ENCODE measurements at places on chromosomes 4 and X. TPM values are rescaled to one million over a fixed set of nuclear protein-coding genes. Genes with fewer than 3 reads are reported as not detected.

DNA sequence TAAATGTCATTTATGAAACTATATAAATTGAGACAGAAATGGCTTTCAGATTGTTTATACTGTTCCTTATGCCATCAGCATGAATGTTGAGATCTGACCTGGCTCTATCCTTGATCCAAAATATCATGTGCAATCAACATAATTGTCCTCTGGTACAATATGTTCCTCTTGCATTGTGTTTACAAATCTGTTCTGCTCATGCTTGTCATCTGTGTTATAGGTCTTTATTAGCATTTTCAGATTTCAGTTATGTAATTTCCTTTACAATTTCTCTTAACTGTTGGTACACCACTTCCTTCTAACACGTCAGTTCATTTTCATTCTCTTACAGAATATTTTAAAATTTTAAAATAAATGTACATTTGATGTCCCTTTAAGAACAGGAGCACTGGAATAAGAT lies 1.6 kb downstream of the HPGD start:
- no peak for DNase-seq

Gene CSN1S1
- total RNA-seq: not detected

DNA sequence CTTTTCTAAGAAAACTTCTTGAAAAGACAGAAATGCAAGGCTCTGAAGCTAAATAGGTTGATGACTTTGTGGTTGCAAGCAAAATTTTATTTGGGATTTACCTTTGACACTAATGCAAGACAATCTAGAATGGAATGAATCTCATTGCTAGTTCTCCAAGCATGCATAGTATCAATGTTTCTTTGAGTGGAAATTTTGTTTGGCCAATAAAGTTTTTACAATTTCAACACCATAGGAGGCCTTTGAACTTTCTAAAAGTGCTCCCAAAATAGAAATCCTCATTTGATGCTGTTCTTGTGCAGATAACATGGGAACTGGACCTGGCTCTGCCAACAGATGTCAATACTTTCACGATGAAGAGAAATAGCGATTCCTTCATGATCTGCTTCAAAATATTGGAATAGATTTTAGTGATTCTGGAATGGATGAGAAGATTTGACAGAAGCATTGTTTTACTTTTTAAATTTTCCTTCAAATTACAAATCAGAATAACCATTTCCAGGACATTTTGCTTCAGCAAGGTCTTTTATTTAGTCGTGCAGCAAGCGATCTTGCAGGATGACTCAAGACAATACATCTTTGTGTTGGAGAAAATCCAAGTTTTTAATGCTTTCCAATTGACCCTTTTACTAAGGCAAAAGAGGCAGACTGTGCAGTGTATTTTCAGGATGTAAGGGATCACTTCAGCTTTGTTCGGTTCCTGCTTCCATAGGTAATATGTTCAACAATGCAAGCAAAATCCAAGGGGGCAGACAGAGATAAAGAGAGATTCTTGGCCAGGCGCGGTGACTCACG lies 51.7 kb upstream of the OTUD4 start:
- DNase-seq: no peak

DNA sequence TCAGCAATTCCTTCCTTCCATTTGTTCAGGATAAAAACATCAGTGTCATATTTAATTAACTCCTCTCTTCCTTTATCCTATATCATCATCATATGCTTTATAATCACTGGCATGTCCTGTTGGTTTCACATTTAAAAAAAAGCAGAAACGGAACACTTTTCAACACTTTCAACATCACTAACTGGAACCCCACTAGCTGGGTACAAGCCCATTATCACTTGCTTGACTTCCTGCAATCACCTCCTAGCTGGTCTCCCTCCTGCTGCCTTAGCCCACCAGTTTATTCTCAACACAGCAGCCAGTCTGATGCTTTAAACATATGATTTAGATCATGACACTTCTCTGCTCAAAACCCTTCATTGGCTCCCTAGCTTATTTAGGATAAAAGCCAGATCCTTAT lies 116.4 kb upstream of the LSM6 start:
- DNase-seq: no peak

Gene GSTCD
- 6.4 TPM for total RNA-seq

DNA sequence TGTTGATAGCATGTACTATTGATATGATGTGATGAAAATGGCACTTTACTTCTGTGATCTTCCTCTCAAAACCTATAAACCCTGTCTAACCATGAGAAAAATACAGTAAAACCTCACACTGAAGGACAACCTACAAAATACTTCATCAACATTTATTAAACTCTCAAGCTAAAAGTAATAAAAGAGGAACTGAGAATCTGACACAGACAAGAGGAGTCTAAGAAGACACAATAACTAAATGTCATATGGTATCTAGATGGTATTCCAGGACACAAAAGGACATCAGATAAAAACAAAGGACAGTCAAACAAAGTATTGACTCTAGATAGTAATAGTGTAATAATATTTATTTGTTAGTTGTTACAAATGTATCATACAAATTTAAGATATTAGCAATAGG lies 655.3 kb downstream of the SH3BGRL start:
- DNase-seq: no peak

DNA sequence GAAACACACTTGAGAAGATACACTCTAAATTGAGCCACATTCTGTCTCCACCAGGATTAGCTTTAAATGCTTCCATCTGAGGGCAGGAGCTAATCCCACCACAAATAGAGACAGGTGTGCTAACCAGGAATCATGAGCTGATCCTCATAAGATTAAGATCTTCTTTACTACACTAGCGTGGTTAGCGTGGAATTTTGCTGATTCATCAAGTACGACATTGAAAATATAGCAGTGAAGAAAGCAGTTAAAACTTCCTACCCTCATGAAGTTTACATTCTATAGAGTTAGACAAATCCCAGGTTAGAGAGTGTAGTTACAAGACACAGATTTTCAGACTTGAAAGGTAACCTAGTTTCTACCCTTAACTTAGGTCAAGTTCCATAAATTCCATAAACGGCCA lies 5.3 kb upstream of the APELA start:
- no peak for DNase-seq

Gene OTC
- 5.8 TPM for total RNA-seq

DNA sequence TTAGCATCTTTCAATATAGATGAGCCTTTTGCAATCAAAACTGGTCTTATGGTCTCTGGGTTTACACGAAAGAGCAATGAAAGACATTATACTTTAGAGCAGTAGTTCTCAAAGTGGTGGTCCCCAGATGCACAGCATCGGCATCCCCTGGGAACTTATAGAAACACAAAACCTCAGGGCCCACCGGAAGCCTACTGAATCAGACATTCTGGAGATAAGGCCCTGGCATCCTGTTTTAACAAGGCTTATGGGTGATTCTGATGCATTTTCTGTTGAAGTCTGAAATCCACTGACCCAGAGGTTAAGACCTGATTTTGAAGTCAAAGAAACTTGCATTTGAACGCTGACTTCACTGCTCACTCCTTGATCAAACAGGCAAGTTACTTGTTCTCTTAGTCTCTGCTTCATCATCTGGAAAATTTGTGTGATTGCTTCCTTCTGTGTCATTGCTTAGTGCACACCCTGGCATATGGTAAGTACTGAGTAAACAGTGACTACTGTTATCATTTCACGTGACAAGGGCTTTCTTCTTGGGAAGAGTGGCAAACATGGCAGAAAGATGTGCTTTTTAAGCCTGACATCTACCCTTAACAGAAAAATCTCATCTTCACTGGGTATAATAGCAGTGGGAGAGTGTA lies 14.5 kb downstream of the CHRNA9 start:
- DNase-seq: no peak

DNA sequence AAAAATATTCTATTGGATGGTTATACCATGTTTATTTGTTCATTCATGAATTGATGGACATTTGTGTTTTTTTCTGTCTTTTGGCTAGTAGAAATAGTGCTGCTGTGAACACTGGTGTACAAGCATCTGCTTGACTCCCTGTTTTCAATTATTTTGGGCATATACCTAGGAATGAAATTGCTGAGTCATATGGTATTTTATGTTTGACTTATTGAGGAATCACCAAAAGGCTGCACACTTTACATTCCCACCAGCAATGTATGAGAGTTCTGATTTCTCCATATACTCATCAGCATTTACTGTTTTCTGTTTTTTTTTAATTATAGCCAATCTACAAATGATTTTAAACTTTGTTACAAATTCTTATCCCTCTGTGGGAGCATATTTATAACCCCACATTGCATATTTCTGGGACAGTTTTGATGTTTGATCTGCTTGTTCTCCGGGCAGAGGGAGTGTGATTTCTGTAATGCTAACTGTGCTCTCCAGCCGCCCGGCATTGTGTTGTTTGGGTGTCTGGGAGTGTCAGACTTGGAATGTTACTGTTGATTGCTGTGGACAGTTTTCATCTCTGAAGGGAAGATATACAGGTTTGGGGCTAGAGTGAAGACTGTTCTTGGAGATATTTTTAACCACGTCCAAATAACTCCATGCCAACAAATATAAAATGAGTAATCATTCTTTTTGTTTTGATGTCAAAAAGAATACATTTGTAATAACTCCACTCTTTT lies 60.5 kb upstream of the PGRMC2 start:
- no peak for DNase-seq

- no peak for DNase-seq
Observed at GRCh38 chrX:112844250-112844649, 3.6 kb upstream of the AMOT start.

GRCh38 chr4:31100536-31100935 lies 380.4 kb downstream of the PCDH7 start:
- DNase-seq: no peak

DNA sequence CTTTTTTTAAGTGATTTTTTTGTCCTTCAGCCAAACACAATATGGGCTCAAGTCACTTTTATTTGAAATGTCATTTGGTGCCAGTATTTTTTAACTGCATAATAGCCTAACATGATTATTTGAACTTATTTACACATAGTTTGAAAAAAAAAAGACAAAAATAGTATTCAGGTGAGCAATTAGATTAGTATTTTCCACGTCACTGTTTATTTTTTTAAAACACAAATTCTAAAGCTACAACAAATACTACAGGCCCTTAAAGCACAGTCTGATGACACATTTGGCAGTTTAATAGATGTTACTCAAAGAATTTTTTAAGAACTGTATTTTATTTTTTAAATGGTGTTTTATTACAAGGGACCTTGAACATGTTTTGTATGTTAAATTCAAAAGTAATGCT lies 62.1 kb downstream of the EDNRA start:
- DNase-seq: no peak

DNA sequence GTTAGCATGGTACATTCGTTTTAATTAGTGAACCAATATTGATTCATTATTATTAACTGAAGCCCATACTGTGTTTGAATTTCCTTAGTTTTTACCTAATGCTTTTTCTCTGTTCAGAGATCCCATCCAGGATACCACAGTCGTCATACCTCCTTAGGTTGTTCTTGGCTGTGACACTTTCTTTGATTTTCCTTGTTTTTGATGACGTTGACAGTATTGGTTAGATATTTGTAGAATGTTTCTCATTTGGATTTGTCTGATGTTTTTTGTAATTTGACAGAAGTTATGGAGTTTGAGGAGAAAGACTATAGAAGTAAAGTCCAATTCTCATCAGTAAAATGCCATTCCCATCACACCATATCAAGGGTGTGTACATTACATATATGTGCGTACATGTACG lies 16.2 kb upstream of the RAP2C start:
- DNase-seq: no peak

DNA sequence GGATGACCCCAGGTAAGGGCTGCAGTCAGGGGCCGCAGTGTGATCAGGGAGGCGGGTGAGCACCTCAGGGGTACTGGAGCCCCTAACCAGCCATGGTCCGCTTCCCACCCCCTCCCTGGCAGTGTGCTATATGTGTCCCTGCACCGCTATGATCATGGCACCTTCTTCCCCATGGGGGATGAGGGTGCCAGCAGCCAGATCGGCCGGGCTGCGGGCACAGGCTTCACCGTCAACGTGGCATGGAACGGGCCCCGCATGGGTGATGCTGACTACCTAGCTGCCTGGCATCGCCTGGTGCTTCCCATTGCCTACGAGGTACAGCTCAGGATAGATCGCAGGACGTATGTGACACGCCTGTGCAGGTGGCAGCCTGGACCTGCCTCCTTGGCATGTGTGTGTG lies 8.2 kb upstream of the ERAS start:
- DNase-seq: no peak

- no peak for DNase-seq
Observed at GRCh38 chr4:24321616-24322015, 262.7 kb downstream of the DHX15 start.

DNA sequence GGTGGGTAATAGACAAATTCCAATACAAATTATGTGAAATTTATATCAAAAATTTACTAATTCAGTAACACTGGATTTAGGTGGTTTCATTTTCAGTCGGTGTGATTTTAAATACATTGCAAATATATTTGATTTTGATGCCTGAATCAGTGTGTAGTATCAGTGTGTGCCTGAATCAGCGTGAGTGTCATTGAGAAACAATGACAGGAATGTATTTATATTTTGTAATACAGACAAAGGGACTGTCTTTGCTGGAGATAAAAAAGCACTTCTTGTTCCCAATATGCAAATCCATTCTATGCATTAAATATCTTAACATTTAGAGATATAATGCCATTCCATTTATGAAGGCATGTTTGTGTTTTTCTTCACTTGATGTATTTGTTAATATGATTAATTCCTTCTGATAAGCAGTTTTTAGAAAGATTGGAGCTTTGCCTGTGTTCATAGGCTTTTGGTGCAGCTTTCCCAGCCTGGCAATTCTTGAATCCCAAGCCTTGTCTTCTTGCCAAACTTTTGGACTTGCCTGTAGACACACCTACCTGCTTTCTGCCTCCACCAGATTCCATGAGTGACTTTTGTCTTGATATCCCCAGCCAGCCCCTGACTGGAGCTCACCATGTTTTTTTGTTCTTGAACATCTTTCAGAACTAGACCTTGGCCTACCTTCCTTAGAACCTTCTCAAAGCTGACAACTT lies 243.8 kb downstream of the ADGRL3 start:
- DNase-seq: no peak

- DNase-seq: no peak
Observed at GRCh38 chr4:63937961-63938360, 471.3 kb downstream of the TECRL start.

DNA sequence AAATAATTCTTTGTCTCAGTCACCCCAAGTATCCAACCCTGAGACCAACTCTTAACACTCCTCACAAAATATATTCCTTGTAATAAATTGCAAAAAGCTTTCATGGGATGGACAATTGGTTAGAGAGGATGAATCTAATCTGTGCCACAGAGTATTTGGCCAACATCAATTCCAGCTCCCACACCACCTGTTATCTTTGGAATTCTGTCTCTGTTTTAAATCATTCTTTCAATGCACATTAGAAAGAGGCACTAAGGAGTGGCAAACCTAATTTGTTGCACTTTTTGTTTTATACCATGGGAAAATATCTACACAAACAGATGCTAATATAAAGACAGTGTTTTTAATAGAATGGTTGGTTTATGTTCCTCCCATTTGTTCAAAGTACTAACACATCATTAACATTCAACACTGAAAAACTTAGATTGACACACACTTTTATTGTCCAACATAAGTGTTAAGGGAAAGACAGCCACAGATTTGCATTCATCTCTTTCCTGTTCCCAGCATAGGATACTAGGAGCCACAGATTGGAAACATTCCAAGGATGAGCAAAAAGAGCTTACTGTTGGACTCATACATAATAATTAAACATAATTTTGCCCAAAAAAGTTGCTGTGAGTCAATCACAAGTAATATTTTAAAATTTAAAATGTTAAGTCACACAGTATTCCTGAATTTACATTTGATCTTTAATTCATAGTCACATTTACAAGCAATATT lies 116.4 kb downstream of the PPA2 start:
- DNase-seq: no peak

Gene CD38
- 1.1 TPM for total RNA-seq
